ENCODE measurements at places on chromosomes 11 and 22.

GRCh38 chr11:64905516-64906313 is 11.3 kb downstream of the ATG2A start:
- DNase-seq, result no peak

DNA sequence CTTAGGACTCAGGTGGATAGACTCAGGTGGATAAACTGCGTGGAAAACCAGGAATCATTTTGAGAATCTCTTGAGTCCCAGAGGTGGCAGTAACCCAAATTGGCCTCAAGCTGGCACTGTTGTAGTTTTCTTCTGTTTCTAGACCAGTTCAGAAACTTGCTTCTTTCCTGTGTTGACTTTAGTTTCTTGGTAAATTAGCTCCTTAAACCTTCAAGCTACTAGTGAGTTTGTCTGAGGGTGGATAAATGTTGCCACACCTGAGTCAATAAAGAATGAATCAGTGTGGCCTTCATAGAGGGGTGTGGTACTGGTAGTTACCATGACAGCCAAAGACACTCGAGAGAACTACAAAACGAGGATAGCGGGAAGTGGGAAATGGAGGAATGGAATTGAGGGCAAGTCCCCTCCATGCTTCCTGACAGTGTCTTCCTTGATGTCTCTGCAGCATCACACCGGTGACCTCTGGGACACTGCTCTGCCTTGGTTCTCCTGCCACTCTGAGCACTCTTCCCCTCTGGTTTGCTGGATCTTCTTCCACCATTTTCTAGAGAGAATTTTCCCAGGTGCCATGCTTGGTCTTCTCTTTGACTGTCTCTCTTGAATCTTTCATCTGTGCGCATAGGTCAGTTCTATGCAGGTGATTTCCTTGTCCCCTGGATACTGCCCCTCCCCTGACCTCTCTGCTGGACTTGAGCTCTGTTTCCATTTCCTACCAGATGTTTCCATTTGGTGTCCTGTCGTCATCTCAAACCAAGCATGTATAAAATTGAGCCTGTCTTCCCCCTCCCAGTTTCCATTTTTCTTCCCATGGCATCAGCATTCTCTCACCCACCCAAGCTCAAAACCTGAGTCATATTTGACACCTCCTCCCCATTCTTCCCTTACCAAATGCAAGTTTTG is 7.2 kb downstream of the POLD4 start:
- no peak for DNase-seq

GRCh38 chr22:50537765-50538164 is 7.9 kb upstream of the KLHDC7B start:
- DNase-seq, result no peak

GRCh38 chr11:66880496-66881450 is 23.9 kb downstream of the LRFN4 start:
- DNase-seq, result no peak

DNA sequence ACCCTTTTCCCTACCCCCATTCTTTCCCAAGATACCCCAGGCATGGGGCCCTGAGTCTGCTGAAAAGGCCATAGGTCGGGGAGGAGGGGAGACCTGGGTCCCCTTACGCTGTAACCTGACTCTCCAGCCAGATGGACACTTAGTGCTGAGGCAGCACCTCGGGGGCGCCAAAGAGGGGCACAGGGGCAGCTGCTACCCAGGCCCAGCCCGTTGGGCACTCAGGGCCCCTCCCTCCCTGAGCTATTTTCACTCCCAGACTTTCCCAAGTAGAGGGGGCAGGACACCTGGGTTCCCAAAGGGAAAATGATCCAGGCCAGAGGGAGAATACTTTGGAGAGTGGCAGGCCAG is 933 bp downstream of the ACTN3 start:
- DNase-seq, result no peak

- no peak for DNase-seq
Measured at GRCh38 chr11:117831661-117832415, 7.3 kb upstream of the FXYD2 start.

DNA sequence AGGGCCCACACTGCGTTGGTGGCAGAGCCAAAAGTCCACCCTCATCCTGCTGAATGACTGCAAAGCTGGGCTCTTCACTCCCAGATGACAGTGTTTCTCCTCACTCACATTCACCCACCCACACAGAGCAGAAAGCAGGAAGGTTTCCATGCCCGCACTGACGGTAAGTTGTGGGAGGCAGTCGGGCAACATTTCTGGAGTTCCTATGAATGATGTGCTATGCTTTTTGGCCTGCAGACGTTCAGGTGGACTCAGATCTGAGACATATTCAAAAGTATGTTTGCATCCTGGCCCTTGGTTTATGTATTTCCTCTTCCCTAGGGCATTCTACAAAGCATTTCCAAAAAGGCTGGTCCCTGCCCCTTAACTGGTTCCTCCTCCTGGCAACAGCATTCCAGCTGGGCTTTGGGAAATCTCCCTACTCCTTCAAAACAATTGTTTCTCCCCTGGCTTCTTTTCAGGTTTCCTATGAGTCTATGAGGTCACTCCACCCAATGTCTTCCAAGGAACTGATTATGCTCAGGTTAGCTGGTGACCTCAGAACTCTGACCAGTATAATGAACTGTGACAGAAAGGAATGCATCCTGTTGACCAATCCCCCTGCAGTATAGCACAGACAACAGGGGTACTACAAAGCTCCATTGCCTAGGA is 36.4 kb downstream of the PACSIN2 start:
- no peak for DNase-seq

DNA sequence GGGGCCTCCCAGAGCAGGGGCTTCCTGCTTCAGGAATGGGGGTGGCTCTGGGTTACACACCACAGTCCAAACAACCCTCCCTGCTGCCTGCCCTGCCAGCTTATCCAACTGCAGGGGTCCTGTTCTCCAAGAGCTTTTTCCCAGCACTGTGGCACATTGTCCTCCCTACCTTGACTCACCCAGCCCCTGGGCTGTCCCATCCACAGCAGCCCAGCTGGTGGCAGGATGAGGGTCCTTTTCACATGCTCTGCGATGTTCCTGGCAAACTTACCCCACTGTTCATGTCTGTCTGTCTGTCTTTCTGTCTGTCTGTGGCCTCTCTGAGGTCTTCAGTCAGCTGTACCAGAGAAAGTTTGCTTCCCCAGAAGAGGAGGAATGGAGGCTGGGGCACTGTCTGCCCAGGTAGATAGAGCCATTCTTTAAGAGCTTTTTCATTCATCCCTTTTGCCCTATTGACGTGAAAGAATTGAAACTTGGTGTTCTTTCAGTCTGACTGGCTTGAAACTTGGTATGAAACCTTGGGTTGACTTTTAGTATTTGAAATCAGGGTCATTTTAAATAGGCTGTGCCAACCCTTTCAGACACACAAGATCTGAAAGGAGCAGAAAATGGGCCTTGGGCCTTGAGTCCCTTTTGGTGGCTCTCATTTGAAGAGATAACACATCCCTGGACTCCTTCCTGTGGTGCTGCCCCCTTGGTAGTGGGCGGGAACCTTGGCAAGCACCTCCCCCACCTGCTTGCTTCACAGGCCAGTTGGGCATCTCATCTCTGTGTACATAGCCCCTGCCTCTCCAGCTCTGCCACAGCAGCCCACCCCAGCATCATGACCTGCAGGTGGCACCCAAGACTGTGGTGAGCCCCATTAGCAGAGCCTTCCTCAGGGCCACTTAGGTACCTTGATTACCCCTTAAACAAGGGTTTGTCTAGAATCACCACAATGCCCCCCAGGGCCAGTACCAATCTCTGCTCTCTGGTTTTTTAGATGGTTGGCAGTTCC is 74.6 kb upstream of the SUSD2 start:
- DNase-seq, result no peak

- DNase-seq, result no peak
Measured at GRCh38 chr11:34274712-34275398, 83.0 kb downstream of the ABTB2 start.

- no peak for DNase-seq
Measured at GRCh38 chr11:129703846-129704245, 111.8 kb upstream of the TMEM45B start.

DNA sequence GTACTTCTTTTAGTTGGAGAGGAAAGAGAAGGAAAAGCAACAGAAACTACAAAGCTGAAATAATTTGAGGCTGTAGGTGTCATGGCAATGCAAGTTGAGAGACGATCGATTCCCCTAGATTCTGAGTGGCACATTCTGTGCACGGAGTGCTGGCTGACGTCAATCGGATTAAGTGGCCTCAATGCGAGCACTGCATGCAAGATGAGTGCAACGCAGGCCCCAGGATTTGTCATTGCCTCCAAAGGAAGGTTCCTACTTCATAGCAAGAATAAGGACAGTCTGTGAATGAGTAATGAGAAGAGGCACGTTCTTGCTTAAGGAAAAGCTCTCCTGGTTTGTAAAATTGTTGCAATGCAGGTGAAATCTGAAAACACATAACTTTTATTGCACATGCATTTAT is 892.4 kb downstream of the KCNA4 start:
- no peak for DNase-seq

DNA sequence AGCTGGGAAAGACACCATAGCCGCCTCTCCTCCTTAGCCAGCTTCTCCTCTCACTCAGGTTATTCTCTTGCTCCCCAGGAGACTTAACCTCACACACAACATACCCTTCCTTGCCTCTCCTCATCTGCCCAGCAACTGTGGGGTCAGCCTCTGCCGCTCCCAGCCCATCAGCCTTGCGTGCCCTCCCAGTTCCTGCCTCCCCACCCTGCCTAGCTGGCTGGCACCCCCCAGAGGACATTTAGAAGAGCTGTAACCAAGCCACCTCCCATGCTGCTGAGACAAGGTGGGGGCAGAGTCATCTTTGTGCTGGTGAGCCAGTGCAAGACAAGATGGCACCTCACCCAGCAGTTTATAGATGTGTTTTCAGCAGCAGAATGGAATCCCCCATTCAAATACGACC is 38.2 kb downstream of the TOM1 start:
- no peak for DNase-seq

GRCh38 chr11:61587951-61588727 is 7.3 kb upstream of the SYT7 start:
- peak; percentile 56 for DNase-seq

GRCh38 chr11:104594228-104594958 is 303.9 kb downstream of the CASP12 start:
- DNase-seq, result no peak

GRCh38 chr11:39209981-39210380 is 2249.5 kb downstream of the LRRC4C start:
- DNase-seq, result no peak

DNA sequence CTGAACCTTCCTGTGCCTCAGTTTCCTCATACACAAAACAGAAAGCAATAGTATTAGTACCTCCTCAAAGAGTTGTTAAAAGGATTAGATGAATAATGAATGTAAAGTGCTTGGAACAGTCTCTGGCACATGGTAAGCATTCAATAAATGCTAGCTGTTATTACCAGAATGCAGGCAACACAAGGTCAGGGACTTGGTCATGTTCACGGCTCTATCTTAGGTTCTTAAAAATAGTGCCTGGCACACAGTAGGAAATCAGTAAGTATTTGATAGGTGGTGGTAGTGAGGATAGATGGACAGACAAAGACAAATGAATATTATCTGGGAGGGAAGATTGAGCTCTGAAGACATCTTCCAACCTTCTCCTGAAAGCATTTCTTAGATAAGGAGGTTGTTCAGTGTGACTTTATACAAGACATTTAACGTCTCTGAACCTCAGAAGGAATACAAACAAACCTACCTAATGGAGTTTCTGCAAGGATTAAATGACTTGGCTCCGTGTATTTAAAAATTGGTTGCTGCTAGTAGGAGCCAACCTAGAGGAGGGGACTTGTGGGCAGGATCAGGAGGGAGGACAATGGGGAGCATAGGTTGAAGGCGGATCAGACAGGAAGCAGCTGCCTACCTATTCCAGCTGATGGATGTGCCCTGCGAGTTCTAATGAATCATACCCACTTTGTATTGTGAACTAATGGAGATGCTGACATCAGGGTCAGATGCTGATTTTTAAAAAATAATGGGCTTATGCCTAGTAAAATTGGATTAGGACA is 94.1 kb downstream of the DBX1 start:
- DNase-seq, result no peak

DNA sequence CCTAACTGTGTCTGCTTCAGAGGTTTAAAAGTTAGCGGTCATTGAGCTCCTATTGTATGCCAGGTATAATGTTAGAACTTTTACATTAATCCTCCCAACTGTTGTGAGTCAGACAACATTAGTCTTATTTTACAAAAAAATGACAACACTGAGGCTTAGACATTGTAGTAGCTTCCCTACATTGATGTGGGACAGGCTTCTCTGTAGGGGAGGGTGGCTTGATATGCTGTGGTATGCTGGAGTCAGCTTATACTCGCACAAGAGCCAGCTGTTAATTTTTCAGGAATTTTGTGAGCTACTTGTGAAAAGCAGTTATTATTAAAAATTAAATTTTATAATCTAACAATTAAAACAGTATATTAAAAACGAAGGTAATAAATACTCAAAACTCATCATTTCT is 64.8 kb upstream of the NAV2 start:
- no peak for DNase-seq

DNA sequence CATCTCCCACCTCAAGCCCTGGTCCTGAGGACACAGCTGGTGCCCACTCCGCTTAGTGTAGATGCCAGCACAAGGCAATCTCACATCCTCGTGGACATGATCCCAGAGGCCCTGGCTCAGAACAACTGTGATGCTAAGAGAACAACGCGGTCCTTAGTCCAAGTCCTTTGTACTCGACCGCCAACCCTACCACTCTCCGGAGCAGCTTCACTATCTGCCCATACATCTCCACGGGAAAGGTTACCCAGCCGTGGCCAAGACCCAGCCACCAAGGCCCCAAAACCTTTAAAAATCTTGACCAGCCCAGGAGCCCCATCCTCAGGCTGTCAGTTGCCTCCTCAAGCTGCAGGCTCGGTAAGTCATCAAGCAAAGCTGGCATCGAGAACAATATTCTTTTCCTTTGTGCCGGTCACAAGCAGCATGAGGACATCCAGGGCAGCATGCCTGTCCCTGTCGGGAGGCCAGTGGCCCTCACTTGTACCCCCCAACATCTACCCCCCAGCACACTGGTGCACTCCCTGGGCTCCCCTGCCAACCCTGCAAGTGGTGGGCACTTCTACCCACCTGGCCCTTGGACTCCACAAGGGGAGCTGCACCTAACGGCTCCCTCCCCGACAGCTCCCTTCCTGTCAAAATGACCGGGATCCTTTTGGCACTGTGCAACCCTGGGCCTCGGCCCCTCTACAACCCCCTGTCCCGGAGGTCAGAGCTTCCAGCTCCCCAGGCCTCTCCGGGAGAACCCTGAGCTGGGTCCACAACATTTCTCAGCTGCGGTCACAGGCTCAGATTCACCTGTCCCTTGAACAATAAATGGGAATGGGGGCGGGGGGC is 2.5 kb downstream of the OSBPL5 start:
- no peak for DNase-seq

- DNase-seq, result no peak
Measured at GRCh38 chr11:91299980-91300379, 924.6 kb upstream of the FAT3 start.
